ENCODE measurements at places on chromosomes 4 and X.
A peak's percentile ranks its signal among the peaks of the same experiment; 100 is the strongest.

DNA sequence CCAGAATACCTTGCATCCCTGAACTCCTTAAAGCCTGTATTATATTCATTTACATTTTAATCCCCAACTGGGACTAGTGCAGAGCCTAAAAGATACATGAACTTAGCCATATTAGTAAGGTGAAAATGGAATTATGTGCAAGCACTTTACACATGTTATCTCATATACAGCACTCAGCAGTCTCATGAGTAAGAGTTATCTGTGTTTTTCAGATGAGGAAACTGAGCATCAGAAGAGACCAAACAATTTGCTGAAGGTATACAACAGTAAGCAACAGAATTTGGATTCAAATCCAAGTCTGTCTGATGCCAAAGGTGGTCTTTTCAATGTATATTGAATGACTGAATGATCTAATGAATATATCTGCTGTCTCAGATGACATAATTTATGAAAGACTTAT, 12.3 kb downstream of the ATP7A start:
- DNase-seq = no peak

DNA sequence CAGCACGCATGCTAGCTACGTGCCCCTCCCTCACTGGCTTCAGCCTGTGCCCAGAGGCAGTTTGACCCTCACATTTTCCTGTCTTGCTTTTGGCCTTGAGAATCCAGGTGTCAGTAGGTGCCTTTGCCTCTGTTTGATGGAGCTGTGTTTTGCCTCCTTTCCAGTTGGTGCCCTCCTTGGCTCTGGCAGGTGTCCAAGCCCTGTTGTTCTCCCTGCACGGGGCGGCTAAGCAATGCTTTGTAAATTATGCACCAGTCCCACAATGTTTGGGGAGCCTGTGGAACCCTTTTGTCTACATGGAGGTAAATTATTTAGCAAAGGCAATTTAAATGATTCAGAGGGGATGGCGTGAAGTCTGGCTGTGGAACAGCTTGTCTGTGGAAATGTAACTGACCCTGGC, 202.9 kb upstream of the BOD1L1 start:
- no peak for DNase-seq

DNA sequence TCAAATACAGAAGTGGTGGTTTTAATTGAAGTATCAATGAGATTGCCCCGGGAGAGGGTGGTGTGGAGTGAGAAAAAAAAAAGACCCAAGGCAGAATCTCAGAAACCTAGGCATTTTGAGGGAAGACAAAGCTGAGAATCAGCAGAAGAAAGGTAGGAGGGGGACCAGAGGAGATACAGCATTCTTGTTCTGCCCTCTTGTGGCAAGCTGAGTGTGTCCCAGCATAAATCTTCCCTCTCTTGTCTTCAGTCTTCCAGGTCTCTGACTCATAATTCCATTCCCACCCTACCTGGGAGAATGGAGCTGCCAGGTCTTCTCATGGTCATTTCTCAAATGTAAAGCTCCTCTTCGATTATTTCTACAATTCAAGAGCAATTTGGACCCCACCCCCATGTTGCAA, 32.7 kb upstream of the MAGED1 start:
- peak; percentile 48 for DNase-seq

- DNase-seq = no peak
Measured at GRCh38 chr4:89316931-89317366, 9.3 kb upstream of the GPRIN3 start.

DNA sequence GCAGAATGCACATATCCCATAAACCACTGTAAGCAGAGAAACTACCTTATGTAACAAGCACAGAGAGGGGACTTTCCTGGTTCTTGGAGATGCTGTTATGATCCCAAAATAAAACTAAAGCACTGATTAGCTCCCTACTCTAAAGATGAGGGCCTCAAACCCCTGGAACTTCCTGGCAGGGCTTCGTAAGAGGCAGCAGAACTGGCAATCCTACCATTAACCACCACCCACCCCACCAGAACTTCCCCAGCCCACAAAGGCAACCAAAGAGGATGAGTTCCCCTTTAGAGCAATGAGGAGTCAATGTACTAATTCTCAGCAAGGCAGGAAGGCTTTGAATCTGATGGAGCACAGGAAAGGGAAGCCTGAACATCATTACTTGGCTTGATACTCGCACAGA, 436.5 kb upstream of the FRG1 start:
- DNase-seq = no peak

Measured in T47D (cell line).